ENCODE measurements at places on chromosomes 12 and 14.
A peak's percentile ranks its signal among the peaks of the same experiment; 100 is the strongest.

GRCh38 chr12:58576081-58576480, 344.2 kb downstream of the LRIG3 start:
- no peak for DNase-seq

DNA sequence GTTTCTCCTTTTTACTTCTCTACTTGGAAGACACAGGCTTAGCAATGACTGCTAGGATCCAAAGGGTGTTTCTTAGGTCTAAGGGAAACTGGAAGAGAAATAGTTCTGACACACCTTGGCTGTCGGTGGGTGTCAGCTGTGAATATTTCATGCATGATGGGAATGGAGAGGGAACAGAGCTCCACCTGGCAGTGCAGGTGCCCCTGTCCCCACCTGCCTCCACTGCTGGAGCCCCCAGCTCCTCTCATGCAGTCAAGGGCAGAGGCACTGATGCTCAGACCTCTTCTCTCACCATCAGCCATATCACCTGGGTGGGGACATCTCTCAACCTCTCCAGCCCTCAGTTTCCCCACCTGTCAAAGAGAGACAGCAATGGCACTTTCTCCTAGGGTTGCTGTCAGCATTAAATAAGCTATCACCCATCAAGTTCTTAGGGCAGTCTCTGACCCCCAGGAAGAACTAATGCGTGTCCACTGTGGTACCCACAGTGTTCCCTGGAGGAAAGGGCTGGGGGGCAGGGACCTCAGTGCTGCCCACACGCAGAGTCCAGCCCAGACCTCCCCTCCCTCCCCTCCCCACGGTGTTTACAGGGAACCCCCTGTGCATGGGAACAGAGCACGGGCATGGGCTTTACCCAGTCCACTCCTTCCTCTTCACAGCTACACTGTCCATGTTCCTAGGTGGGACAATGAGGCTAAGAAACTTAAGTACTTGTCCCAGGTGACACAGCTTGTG, 69.1 kb downstream of the C14orf132 start:
- DNase-seq: no peak

DNA sequence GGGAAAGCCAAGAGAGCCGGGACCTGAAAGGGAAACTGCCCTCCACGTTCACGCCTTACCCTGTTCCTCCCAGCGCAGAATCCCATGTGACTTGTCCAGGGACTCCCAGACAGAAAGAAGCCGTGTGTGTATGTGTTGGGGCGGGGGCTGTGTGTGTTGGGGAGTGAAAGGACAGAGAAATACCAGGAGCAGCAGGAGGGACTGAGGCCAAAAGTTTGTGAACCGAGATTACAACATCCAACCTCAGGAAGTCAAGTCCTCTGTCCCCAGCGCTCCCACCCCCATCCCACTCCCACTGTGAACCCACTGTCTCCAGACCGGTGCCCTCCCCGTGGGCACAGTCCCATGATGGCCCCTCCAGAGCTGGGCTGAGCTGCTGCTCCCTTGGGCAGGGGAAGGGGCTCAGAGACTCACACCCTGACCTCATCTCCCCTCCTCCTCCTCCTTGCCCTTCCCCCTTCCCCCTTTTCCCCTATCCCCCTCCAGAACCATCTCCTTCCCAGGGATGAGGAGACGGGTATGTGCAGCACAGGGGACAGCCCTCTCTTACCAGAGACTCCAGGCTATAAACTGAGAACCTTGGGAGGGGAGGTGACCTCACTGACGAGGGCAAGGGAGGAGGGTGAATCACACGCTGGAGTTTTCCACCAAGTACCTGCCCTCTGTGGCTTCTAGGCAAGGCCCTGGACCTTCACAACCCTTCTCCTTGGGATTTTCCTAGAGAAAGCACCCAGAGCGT, at the start of gene SLC6A12:
Gene SLC6A12, minus strand, starts transcription at position 155 of the 739 bp plus-strand sequence. CDS start 4,171 bp downstream, outside the sequence.
- no peak for DNase-seq

GRCh38 chr12:39777465-39777864, 157.9 kb upstream of the ABCD2 start:
- DNase-seq: no peak

GRCh38 chr12:93824514-93825500, 147.6 kb downstream of the CRADD start:
- DNase-seq: no peak

DNA sequence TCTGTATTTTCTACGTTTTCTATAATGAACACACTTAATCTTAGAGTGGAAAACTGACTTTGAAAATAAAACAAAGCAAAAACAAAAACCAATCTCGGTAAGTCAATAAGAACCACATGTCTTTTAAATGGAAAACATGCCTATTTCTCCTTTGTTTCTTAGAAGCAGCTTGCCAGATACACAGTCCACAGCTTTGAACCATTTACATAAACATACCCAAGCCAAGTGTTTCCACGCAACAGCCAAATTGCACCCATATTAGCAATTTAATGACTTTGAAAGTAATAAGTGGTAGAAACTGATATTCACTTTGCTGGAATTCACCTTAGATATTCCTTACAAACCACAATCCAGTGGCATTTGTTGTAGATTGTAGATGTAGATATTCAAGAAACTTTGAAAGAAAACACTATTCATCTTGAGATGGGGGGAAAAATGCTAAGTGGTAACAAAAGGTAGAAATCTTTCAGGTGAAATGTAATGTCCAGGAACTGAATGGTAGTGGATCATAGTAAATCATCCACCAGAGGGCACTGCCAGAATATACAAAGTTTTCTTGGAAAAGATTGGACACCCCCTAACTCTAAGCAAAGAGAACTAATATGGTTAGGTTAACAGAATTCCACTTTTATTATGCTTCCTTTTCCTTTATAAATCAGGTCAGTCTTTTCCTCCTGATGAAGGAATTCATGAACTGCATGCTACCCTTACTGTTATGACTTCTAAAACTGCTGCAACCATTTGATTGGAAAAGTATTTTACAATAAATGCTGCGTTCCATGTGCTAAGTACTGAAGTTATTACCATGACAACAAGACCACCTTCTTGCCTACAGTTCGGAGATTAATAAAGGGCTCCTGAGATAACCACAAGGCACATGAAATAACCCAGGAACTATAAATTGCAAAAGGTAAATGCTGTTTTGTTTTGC, 69.8 kb downstream of the RERG start:
- no peak for DNase-seq

DNA sequence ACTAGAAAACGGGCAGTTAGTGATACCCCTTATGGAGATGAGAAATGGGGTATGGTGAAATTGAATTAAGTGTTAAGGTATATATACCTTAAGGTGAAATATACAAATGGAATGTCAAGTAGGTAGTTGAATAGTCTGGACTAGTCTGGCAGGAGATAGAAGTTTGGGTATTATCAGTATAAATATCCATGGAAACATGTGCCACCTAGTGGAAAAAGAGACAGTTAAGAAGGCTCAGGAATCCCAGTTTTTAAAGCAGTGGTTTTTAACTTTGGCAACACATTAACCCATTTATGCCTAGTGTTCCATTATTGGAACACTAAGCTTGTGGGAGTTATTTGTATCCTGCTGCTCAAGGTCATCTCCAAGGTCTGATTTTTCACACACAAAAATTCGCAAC, 38.6 kb upstream of the TPH2 start:
- no peak for DNase-seq

DNA sequence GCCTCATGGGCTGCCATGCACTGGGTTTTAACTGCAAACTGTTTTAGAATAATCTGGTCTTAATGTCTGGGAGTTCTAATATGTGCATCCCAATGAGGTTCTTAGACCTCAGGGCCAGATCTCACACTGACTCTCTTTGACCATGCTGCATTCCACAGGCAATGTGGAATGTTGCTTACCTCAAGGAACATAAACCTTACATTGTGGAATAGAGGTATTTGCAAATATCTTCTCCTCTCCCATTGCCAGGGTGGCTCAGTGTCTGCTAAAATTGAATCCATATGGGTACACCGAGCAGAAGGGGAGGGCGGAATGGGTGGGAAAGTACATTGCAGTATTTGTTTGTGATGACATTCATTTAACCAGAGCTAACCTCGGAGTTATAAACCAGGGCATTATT, 78.6 kb downstream of the CHST11 start:
- DNase-seq: no peak

DNA sequence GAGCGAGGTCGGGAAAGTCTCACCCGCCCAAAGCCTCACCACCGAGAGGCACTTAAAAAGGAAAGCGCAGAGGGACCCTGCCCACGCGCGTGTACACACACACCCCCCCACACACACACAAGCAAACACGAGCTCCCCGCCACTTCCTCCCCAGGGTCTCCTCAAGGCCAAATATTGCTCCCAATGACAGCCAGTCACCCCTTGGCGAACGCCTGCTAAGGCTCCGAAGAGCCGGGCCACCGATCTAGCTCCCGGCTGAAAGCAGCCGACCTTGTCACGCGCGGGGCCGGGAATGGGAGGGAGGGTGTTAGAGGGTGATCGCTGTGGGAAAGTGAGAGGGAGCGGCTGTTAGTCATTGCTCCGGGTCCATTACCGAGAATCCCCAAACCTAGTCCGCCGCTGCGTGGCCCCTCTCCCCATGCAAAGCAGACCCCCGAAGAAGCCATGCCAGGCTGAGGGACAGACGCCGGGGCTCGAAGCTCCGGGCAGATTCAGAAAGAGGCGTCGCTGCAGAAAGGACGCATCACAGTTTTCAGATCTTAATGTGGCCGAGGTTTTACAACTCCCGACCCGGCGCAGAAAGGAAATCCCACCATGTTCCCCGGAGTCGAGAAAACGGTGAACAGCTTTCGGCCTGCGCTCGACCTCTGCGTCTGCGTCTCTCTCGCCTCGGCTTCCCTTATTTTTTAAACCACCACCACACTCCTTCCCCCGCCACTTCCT, 2.6 kb downstream of the BMP4 start:
- DNase-seq: no peak

- DNase-seq: no peak
Observed at GRCh38 chr12:11482955-11483354, 87.6 kb upstream of the PRB2 start.

DNA sequence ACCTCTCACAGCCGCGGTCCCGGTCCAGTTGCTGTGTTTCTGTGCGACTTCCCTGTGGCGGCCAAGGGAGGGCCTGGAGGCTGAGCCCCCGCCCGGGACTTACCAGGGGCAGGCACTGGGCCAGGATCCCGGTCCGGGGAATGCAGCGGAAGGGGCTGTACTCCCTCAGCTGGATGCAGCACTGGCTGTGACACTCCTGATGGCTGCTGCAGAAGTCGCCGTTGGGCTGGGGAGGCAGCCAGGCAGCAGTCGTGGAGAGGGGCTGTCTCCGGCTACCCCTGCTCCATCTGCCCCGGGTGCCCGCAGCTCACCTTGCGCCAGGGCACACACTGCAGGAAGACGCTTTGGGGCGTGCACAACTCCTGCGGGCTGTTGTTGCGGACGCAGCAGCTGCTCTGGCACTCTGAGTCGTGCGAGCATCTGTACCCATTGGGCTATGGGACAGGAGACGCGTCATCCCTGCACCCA, 6.2 kb downstream of the LRCOL1 start:
- DNase-seq: no peak

- peak; percentile 44 for DNase-seq
Observed at GRCh38 chr12:39441963-39442830, 723 bp downstream of the KIF21A start.

DNA sequence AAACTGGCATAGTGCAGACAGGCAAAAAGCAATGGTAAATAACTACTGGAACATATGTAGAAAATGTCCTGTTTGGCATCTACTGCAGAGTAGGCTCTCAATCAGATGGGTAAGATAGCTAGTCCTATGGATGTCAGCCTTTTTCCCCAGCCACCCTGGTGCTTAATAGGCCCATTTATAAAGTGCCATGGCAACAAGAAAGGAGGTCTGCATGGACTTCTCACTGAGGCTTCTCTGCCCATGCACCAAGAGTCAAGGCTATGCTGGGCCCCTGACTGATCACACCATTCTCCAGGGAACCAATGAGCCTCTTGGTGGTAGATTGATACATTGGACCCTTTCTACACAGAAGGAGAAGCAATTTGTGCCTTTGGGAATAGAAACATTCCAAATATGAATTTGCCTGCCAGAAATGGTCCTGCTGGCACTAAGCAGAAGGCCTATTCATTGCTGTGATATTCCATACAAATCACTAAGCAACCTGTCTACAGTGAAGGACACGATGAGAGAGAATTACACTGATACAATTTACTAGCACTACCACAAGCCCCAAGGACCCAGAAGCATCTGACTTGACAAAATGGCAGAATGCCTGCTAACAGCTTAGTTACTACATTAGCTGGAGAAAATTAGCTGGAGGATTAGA, 43.8 kb downstream of the RESF1 start:
- DNase-seq: no peak

GRCh38 chr14:67167420-67168109, 21.7 kb upstream of the GARIN2 start:
- no peak for DNase-seq

GRCh38 chr12:128803788-128804187, 20.0 kb downstream of the SLC15A4 start:
- DNase-seq: no peak

DNA sequence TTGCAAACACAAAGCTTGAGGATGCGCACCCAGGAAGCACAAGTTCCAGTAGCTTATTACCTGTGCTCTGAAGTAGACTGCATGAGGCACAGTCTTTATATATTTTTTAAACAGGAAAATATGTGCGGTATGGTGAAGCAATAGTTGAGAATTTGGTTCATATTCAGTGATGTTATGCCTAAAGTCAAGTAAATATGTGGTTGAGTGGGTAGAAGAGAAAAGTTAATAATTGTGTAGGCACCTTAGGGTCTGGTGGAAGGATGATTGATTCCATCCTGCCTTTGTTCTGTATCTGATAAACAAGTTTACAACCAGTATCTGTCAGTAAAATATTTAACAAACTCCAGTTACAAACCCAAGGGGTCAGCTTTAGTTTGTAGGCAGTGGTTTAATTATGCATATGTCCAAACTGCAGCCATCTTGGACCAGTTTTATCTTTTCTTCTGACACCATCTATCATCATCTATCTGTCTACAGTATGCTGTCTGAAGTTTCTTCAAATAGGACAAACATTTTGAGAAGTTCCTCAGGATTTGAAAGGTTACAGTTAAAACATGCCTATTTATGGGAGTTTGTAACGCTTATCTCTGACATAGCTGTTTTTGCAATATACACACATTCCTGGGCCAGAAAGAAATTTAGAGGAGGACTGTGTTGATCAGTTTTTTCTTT, 10.8 kb downstream of the SINHCAF start:
- DNase-seq: no peak
